ENCODE measurements at places on chromosomes 11 and 22.

DNA sequence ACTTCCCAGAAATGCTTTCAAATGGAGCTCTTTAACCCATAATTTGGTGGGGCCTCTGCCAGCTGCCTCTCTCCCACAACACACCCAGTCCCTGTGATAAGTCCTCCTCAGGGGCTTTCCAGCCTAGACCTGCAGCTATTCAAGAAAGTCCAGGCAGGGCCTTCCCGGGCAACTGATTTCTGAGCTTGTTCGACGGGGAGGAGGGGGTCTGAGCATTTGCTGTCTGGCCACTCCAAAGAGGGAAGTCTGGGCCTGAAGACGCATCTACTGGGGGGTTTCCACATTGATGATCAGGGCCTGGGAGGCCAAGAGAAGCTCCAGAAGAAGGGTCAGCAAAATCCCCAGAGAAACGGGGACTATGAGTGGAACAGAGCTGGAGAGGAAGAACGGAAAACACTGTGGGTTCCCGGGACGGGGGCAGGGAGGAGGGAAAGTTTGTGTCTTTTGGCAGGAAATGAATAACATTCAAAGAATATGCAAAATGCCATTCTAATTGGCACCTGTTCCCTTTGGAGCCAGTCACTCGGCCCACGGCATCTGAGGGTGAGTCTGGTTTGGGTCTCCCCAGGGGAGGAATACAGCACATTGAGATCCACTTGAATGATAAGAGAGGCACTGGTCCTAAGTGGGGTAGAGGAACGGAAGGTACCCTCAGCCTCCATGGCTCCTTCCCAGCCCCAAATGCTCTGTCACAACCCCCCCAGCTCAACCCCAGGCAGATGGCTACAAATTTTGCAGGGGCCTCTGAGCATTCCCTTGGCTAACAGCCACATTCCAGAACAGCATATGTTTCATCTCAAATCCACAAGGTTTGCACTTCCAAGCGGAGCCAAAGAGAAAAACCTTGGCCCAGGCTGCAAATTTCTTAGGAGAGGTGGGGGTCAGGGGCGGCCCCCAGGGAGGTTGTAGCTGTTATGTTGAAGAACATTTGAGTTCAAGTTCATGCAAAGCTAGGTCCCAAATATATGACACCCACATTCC, 72.0 kb downstream of the RPUSD4 start:
- DNase-seq: no peak

DNA sequence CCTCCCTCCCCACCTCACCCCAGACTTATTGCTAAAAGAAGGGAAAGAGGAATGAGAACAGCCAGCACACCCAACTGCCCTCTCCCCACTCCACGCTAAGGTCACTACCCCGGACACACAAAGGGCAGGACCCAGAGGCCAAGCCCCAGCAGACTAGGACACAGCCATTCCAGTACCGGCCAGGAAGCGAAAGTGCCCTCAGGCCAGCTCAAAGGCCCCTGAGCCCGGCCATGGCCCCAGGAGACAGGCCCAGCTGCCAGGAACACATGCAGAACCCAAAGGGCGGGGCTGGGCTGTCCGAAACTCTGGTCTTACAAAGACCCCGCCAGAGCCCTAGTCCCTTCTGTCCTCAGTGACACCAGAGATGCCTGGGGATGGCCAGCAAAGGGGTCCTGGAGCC, 5.5 kb downstream of the RCOR2 start:
- DNase-seq: no peak

- no peak for DNase-seq
These were observed 27.9 kb downstream of the PIWIL4 start for GRCh38 chr11:94595076-94595475.

DNA sequence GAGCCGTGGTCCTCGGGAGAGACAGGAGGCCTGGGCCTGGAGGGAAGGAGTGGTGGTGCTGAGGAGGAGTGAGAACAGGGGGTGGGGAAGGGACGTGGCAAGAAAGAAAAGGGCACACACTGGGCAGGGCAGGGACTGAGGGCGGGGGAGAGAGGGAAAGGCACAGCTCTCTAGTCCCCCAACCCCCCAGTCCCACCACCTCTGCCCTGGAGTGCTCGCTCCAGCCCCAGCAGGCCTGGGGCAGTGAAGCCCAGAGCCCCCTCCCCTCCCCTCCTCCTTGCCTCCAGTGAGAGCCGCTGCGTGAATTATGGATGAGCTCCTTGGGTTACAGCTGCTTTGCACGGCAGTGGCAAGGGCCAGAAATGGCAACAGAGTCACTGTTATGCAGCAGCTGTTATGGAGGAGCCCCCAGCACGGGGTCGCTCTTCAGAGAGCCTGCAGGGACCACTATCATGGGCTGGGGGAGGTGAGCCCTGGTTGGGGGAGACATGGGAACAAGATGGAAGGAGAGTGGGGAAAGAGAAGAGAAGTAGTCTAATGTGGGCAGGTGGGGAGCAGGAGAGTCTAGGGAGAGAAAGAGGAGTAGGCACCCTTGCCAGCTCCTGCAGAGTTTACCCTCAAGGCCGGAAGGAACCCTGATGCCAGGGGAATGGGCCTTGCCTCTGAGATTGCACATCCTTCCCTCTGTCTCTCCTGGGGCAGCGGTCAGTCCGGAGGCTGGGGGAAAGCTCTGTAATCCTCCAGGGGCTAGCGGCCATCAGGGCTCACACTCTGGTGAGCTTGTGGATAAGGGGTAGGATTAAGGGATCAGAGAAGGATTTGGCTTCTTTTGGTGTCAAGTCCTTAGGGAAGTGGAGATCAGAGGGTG, 3.6 kb downstream of the RTN4RL2 start:
- no peak for DNase-seq

Data from naive thymus-derived CD8-positive, alpha-beta T cell (primary cell).